ENCODE measurements at places on chromosomes 7 and 10.

GRCh38 chr7:147510923-147511322 lies 1079.6 kb upstream of the C7orf33 start:
- no peak for DNase-seq

- no peak for DNase-seq
These were observed 32.5 kb downstream of the DYDC1 start for GRCh38 chr10:80324086-80324485.

DNA sequence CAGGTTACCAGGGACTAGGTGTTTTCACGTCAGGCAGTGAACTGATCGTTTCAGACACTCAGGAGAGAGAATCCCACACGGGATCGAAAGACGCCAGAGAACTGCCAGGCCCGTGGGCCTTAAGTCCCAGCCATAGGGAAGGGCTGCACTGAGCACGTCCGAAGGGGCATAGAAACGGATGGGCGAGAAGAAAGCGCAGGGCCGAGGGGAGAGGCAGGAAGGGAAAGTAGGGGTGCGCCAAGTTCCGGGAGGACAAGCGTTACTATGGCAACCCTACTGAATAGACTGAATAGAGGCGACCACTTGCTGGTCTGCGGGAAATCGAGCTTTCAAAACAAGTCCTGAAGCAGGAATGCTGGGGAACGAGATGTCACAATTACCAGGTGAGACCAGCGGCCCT lies 421.3 kb upstream of the NUPR2 start:
- no peak for DNase-seq

- no peak for DNase-seq
These were observed 218.9 kb downstream of the KIAA1217 start for GRCh38 chr10:24427678-24428409.

Data from activated T-cell treated with anti-CD3 and anti-CD28 coated beads, Interleukin-2, amount 50 U/mL, for 1 hour (primary cell).